ENCODE measurements at places on chromosomes 3 and 15.

GRCh38 chr3:14222457-14222856, 43.8 kb downstream of the LSM3 start:
- no peaks in the 10 kb centered on the region for H3K27me3 ChIP-seq
- no peak for DNase-seq
- H3K4me1 ChIP-seq, result peaks cover 10% of the 10 kb centered on the region
- H3K4me3 ChIP-seq, result no peak overlapping the region

DNA sequence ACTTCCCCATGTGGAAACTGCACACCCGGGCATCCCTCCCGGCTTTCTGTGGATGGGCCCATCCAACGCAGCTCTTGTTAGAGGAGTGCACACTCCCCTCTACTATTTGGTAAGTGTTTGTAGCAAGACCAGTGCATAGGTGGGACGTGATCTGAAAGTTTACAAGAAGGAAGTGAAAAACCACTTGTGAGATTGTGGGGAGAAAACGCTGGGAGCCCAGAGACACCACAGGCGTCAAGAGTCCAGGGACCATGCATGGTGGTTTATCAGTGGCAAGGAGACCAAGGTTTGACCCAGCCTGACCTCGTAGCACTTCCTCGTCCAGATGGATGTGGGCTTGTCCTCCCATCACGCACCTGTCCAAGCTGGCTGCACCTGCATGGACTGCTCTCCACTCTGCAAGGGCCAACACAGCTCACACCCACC, 51.6 kb downstream of the ATP10A start:
- no peaks in the 10 kb centered on the region for H3K36me3 ChIP-seq
- no peak overlapping the region for H3K4me3 ChIP-seq
- H3K27ac ChIP-seq, result no peak overlapping the region
- no peaks in the 10 kb centered on the region for H3K27me3 ChIP-seq
- no peak for DNase-seq

- no peaks in the 10 kb centered on the region for H3K36me3 ChIP-seq
- DNase-seq, result no peak
- peaks cover 29% of the 10 kb centered on the region for H3K4me1 ChIP-seq
- H3K27me3 ChIP-seq, result no peaks in the 10 kb centered on the region
- H3K4me3 ChIP-seq, result no peak overlapping the region
Observed at GRCh38 chr15:57152666-57153539, 223.4 kb upstream of the CGNL1 start.

- H3K36me3 ChIP-seq, result no peaks in the 10 kb centered on the region
- no peaks in the 10 kb centered on the region for H3K27me3 ChIP-seq
- DNase-seq, result peak; percentile 81
- peaks cover 28% of the 10 kb centered on the region for H3K4me1 ChIP-seq
Observed at GRCh38 chr3:10015461-10015904, 10.8 kb upstream of the FANCD2 start.

GRCh38 chr3:105285653-105286241, 81.0 kb upstream of the ALCAM start:
- no peak overlapping the region for H3K4me3 ChIP-seq
- DNase-seq, result no peak
- H3K27ac ChIP-seq, result no peak overlapping the region
- H3K4me1 ChIP-seq, result no peaks in the 10 kb centered on the region
- no peaks in the 10 kb centered on the region for H3K36me3 ChIP-seq

DNA sequence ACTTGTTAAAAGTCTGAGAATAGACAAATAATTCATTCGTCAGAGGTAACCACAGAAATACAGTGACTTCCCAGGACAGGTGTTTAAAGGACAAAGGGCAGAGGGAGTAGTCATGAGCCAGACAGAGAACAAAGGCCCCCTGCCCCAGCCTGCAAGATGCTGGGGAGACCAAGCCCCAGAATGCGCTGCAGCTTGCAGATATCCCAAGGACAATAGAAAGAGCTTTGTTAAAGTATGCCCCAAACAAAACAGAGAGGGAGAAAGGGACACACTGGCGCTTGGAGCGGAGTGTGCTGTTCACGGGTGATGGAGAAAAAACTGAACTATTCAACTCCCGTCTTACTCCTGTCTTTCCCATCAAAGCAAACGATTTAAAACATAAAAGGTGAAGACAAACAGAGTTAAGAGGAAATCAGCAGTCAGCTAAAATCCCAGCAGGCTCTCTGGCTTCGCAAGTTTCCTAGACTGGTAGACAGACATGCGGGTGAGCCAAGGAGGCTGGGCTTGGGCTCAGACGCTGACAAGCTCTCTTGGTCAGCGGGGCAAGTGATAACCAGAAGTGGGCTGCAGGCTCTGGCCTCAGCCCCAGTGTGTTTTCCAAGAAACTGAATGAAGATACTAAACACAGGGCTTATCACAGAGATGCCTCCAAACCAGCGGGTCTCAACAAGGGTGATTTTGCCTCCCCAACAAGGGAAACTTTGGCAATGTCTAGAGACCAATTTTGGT, 130.1 kb downstream of the UACA start:
- DNase-seq, result no peak
- H3K4me1 ChIP-seq, result no peaks in the 10 kb centered on the region
- no peak overlapping the region for H3K27ac ChIP-seq

DNA sequence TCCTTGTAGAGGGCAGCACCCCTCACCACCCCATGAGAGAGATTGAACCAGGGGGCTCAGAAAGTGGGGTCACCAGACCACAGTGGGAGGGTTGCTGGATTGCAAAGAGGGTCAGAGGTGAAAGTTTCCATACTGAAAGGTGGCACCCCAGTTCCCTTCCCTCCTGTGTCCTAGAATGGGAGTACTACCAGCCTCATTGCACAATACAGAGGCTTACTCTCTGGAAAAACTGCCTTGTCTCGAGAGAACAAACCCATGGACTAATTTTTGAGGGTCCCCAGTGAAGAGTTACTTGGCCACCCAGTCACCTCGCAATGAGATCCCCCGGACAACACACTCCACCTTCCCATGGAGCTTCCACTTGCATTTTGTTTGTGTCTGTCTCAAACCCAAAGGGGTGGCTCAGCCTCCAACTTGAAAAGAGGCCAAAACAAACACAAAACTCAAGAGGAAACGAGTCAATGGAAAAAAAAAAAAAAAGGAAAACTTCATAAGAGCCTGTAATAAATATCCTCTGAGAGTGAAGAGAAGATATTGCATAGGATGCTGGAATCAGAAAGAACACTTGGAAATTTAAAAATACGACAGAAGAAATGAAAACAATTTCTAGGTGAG, 18.6 kb downstream of the MESP2 start:
- DNase-seq, result no peak
- H3K36me3 ChIP-seq, result no peaks in the 10 kb centered on the region
- no peaks in the 10 kb centered on the region for H3K27me3 ChIP-seq

- no peaks in the 10 kb centered on the region for H3K36me3 ChIP-seq
- DNase-seq, result no peak
- peaks cover 39% of the 10 kb centered on the region for H3K27me3 ChIP-seq
- H3K4me3 ChIP-seq, result no peak overlapping the region
- H3K27ac ChIP-seq, result no peak overlapping the region
Observed at GRCh38 chr3:180594631-180595558, 7.1 kb upstream of the TTC14 start.

DNA sequence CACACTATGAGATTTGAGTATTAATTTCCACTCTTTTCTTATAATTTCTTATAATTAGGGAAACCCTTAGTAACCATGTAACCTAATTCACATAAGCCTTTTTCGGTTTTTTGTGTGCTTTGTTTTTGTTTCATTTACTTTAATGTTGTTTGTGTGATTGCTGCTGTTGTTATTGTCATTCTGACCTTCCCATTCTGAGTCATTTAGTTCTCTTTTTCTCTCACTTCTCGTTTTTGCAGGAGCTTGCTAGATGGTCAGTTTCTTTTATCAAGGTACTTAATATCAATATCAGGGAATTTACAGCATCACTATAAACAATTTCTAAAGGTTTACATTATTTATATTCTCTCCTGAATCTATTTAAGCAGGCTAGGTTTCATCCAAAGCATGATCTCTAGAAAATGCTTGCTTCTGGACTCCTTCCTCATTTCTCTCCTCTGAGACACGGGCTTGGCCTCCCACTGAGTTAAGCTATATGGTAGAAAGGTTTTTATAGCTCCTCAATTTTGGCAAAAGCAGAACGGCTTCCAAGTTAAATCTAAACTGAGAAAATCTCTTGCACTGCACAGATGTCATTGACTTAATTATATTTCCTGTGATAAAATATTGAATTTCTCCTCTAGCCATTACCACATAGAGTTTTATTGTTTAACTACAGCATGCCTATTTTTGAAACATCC, 534.2 kb downstream of the NSUN3 start:
- no peak overlapping the region for H3K27ac ChIP-seq
- H3K27me3 ChIP-seq, result no peaks in the 10 kb centered on the region
- no peak overlapping the region for H3K4me3 ChIP-seq
- no peaks in the 10 kb centered on the region for H3K4me1 ChIP-seq
- no peak for DNase-seq

GRCh38 chr3:195249057-195249770, 21.7 kb downstream of the XXYLT1 start:
- H3K27ac ChIP-seq, result no peak overlapping the region
- no peaks in the 10 kb centered on the region for H3K4me1 ChIP-seq
- H3K4me3 ChIP-seq, result no peak overlapping the region
- H3K27me3 ChIP-seq, result no peaks in the 10 kb centered on the region
- H3K36me3 ChIP-seq, result no peaks in the 10 kb centered on the region

DNA sequence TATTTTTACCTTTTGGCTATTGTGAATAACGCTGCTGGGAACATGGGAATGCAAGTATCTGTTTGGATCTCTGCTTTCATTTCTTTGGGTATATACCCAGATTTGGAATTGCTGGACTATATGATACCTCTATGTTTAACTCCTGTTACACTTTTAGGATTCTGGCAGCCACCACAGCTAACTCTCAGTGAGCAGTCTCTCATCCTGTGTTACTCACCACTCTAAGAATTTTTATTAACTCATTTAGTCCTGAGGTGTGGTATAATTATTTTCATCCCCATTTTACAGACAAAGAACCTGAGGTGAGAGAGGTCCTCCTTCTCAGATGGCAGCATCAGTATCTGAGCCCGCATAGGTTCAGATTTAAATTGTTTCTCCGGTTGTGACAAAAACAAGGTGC, 1.1 kb downstream of the SPATA12 start:
- peak overlapping the region; percentile 66 for H3K27ac ChIP-seq
- peaks cover 11% of the 10 kb centered on the region for H3K4me1 ChIP-seq
- no peak overlapping the region for H3K4me3 ChIP-seq
- no peak for DNase-seq
- no peaks in the 10 kb centered on the region for H3K36me3 ChIP-seq

DNA sequence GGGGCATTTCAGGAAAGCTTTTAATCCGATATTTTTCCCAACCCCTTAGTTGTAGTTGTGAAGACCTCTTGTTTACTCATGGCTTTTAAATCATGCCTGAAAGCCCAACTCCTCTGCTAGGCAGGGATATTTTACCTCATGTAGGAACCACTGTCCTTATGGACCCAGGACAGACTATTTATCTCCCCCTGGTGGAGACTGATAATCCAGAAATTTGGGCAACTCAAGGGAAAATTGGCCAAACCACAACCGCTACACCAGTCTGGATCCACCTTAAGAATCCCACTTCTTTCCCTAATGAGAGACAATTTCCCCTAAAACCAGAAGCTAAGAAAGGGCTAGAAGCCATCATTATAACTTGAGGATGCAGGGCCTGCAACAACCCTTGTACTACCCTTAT, 248.1 kb upstream of the STAC start:
- no peak overlapping the region for H3K27ac ChIP-seq
- no peak for DNase-seq
- no peaks in the 10 kb centered on the region for H3K4me1 ChIP-seq

- no peaks in the 10 kb centered on the region for H3K4me1 ChIP-seq
- no peaks in the 10 kb centered on the region for H3K36me3 ChIP-seq
- H3K27me3 ChIP-seq, result no peaks in the 10 kb centered on the region
Observed at GRCh38 chr3:137329594-137329993, 371.8 kb downstream of the IL20RB start.

DNA sequence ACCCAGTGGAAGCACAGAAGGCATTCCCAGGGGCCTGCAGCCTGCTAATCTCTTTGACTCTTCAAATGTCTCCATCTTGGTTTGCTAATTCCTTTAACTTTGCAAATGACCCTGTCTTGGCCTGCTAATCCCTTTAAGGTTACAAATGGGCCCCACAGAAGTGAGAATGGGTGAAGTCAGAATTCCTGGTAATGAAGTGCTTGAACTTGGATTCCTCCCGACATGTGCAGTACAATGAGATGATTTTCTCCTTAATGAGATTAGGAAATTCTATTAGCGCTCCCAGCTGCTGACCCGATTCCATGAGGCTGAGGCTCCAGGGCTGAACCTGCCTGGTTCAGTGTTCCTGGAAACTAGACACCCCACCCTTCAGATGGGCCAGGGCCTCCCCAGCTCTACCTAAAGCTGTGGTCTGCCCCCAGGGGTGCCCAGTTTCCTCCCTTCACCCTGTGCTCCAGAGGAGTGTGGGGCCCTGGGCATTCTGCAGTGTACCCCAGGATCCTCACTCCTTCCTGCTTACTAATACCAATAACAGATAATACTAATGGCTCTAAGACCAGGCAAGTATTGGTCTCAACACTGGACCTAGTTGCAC, 47.4 kb downstream of the SCN5A start:
- no peak overlapping the region for H3K27ac ChIP-seq
- DNase-seq, result no peak
- H3K27me3 ChIP-seq, result no peaks in the 10 kb centered on the region

DNA sequence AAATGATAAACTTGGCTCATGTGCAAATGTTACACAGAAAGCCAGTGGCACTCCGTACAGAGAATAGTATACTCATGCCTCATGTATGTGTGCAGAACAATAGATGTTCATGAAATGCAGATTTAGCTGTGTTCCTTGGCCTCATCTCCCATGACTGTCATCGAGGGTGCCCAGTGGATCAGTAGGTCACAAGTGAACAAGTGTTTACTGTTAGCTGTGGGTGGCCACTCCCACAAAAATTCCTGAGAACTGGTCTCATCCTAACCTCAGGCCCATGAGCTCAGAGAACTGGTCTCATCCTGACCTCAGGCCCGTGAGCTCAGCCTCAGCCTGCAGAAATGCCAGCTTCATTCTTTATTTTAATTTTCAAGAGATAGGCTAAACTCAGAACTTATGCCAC, 124.1 kb downstream of the GADL1 start:
- DNase-seq, result peak; percentile 15
- no peaks in the 10 kb centered on the region for H3K27me3 ChIP-seq
- no peaks in the 10 kb centered on the region for H3K36me3 ChIP-seq
- no peak overlapping the region for H3K4me3 ChIP-seq

- H3K27me3 ChIP-seq, result no peaks in the 10 kb centered on the region
- H3K4me1 ChIP-seq, result no peaks in the 10 kb centered on the region
- H3K4me3 ChIP-seq, result no peak overlapping the region
- H3K27ac ChIP-seq, result no peak overlapping the region
Observed at GRCh38 chr3:111538681-111539083, 3.3 kb upstream of the CD96 start.

DNA sequence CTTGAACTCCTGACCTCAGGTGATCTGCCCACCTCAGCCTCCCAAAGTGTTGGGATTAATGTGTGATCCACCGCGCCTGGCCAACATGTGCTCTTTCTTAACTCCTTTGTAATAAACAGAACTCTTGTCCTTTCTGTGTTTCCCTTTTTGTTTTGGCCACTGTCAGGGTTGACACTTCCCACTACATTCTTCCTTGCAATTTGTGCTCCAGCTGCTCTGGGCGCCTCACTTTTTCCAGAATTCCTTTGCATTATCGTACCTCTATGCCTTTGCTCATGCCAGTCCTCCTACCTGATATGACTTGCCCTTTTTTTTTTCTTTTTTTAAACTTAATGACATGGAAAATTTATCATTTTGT, 38.8 kb upstream of the SMAD3 start:
- DNase-seq, result no peak
- H3K4me3 ChIP-seq, result no peak overlapping the region
- no peaks in the 10 kb centered on the region for H3K27me3 ChIP-seq
- H3K4me1 ChIP-seq, result peaks cover 19% of the 10 kb centered on the region
- peak overlapping the region; percentile 67 for H3K27ac ChIP-seq
- no peaks in the 10 kb centered on the region for H3K36me3 ChIP-seq

Measured in transverse colon (tissue), 4 donors.